Adrenal gland (tissue), 19 donors: ENCODE measurements at places on chromosomes 6 and 20.

DNA sequence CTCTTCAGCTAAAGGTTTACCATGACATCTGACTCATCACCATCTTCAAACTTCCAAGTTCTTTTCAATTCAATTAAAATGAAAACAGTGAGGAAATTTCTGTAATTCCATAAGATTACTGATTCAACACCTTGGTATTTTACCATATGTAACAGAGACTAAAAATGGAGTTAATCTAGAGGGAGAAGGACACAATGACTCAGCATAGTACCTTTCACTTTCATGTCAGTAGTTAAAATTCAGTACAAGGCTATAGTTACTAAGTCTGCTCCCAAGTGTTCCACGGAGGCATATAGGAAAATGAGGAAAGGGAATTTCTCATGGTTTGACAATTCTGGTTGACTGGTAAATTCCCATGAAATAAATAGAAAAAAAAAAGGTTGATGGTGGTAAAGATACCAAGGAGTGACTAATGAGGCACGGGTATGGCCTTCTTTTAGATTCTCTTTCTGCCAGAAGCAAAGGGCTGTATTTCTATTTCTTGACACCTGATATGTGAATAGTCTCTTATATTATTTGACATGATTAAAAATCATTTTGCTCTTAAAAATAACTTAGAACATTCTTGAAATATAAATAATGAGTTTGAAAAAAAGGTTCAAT is 526.7 kb upstream of the ADGRB3 start:
- DNase-seq: no peak

- DNase-seq: no peak
These were observed 134.3 kb upstream of the SASH1 start for GRCh38 chr6:148208298-148208697.

DNA sequence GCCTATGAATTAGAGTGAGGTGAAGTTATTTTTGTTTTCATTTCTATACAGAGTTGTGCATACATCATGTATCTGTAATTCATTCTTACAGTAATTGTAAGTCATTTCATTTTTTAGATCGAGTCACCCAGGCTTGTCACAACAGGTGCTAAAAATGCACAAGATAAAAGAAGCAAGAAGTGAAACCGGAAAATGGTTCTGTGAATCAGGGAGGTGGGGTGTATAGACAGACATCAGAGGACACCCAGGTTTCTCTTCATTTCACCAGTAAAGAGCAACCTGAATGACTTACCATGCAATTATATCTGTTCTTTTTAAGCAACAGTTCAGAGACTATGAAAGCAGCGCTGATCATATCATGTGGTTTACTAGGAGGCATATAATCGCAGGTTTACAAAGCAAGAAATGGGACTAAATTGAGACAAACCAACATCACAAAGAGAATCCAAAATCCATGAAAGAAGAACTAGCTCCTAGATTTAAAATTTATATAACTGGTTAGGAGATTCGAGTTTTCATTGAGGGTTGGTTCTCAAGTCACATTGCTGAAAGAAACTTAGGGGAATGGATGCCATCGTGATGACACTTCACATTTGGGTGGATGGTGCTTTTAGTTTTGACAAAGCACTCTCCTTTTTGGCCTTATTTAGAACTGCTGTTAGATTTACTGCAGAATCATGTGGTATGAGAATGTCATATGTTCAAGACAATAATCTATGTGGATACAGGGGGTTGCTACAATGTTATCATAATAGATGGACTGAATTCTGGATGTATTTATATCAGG is 27.9 kb upstream of the TBC1D7 start:
- no peak for DNase-seq

DNA sequence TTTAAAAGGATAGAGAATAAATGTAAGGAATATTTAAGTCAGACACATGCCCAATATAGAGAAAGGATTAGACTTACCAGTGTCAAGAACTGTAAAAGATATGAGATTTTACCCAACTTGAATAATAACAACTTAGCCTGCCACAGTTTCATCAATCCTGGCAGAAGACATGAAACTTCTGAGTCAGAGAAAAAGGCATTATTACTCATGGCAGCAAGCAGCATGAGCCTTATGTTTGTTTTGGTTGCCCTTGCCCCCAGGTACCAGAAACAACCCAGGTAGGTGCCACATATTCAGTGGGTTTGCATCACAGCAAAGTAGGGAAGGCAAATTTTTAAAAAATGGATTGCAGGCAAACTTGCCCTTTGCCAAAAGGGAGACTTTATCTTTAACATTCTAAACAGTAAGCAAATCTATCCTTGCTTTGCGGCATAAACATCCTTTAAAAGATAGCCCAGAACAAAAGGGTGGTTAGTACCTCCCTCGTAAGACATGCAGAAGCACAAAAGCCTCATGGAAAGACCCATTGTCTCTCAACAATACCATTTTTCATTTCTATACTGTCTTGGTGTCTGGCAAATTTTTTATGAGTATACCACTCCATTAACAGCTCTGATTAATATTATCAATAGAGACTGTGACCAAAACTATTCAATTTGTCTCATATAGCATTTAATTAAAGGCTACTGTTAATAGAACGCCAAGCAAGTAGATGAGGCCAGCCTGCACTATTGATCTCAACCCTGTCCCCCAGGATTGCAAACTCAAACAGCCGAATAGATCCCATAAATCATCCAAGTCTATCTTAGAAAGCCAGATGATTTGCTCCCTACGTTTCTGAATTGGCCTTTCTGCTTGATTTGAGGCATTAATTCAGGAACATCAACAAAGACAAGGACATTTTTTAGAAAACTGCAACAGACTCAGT is 185.1 kb downstream of the COL19A1 start:
- no peak for DNase-seq

- DNase-seq: no peak
These were observed 30.2 kb downstream of the PHACTR3 start for GRCh38 chr20:59634435-59635005.

DNA sequence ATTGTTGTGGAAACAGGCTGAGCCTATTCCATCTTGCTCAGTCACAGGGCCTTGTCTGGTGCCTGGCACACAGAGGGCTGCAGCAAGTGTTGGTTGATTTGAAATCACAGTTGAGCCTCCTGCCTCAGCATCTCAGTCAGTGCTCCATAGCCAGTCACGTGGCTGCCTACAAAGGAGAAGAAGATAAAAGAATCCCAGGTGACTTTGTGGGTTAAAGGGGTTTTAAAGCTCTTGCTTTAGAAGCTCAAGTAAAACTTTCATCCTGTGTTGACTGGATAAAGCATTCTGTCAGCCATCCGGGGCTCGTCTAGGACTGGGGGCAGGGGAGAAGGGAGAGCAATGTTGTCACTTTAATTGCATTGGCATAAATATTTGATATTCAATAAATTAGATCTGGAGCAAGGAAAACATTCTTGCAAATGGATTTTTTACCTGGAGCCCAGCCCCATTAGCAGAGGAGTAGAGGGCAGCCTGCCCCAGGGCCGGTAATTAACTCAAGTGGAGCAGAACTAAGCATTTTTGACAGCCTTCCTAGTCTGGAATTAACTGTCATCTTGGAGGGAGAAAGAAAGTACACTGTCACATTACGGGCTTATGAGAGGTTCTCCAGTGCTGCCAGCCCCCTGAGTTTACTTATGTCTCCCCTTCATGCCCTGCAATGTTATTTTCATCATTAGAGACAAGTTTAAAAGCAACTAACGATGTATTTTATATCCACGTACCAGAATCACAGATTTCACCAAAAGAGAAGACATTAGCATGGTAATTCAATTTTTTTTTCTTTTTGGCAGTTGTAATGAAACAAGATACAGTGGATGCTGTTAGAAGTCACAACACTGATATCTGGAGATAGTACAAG is 71.7 kb upstream of the GTSF1L start:
- DNase-seq: no peak

DNA sequence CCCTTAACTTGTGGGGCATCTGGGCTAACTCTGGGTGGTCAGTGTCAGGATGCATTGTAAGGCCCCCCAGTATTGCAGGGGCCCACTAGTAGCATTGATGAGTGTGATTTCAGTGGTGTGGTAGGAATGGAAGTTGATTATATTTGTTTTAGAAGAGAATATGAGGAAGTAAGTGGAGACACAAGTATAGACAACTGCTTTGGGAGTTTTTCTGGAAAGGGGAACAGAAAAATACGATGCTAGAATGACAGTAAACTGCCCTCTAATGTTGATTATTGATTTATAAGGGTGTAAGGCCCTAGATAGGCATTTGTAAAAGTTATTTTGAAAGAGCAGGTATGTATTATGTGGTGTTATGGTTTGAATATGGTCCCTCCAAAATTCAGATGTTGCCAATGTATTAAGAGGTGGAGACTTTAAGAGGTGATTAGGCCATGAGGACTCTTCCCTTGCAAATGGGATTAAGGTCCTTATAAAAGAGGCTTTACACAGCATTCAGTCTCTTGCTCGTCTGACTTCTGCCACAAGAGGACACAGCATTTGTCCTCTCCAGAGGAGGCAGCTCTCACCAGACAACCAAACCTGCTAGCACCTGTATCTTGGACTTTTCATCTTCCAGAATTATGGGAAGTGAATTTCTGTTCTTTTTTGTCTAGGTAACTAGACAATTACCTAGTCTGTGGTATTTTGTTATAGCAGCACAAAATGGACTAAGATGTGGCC is 135.9 kb upstream of the DTNBP1 start:
- DNase-seq: no peak

GRCh38 chr6:156839129-156839528 is 62.0 kb downstream of the ARID1B start:
- no peak for DNase-seq

DNA sequence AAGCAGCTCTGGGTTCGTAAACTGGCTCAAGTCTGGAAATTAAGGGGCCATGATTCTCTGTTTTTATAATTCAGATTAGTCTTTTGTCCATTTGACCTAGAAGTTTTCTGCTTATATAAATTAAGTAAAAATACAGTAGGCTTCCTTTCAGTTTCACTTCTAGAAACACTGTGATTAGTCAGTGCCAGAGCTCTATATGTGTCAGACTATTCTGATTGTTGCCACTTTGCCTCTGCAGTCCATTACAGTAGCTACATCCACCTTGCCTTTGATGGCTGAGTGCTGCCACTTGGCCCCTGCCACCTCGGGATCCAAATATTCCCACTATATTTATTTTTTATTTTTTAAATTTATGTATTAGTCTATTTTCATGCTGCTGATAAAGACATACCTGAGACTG is 7.9 kb downstream of the ZC2HC1B start:
- no peak for DNase-seq

GRCh38 chr20:55935448-55936208 is 69.7 kb downstream of the CBLN4 start:
- peak; percentile 16 for DNase-seq

DNA sequence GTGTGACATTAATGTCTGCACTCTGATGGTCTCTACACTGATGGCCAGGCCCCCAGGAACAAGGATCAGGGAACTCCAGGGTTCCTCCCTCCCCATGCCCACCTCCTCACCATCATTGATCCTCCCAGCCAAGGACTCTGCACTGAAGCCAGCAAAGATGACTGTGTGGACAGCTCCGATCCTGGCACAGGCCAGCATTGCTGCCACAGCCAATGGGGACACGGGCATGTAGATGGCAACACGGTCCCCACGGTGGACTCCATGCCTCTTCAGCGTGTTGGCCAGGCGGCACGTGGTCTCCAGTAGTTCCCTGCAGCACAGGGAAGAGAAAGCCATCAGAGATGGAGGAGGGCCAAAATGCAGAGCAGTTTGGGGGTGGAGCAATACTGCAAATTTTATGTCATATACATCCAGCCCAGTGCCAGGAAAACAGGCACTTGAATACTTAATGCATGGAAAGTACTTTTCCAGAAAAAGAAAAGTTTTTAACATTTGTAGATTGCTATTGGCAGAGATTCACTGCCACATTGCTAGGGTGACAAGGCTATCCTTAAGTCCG is 27.2 kb downstream of the ACSS1 start:
- DNase-seq: no peak

GRCh38 chr6:70985156-70985555 is 28.3 kb upstream of the B3GAT2 start:
- DNase-seq: no peak

GRCh38 chr6:121879149-121879548 is 443.7 kb downstream of the GJA1 start:
- no peak for DNase-seq

- no peak for DNase-seq
These were observed 36.3 kb upstream of the ID1 start for GRCh38 chr20:31568773-31569162.

- peak; percentile 61 for DNase-seq
These were observed 35.0 kb upstream of the DSN1 start for GRCh38 chr20:36808317-36809257.

- DNase-seq: peak; percentile 48
These were observed 1.9 kb upstream of the POU3F2 start for GRCh38 chr6:98832284-98833056.

- no peak for DNase-seq
These were observed 97.0 kb downstream of the GCLC start for GRCh38 chr6:53447865-53448264.

DNA sequence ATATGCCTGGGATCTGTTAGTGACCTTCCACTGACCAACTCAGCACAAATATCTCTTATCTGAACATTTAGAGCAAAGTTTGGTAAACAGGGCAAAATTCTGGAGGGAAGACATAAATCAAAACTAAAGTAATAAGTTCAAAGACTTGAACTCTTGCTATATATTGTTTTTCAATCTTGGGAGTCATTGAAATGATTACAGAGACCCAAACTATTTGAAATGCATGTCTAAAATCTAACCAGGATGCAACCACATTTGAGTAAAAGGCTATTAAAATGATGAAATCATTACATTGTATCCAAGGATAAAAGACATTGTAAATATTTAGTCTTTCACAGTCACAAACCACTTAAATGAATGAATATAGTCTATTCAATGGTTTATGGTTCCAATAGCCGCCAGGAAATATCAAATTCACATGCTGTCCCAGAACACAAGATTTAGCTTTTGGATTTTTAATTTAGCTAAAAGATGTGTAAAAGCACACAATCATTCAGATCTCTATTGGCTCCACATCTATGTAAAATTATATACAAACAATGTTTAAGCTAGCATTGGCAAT is 256.6 kb upstream of the EPHA7 start:
- DNase-seq: no peak

- no peak for DNase-seq
These were observed 37.1 kb downstream of the PPP1R16B start for GRCh38 chr20:38842558-38842981.

GRCh38 chr6:8707956-8708772 is 272.8 kb upstream of the SLC35B3 start:
- peak; percentile 30 for DNase-seq

GRCh38 chr6:145137425-145137824 is 597.9 kb downstream of the EPM2A start:
- DNase-seq: no peak

GRCh38 chr20:5261763-5262162 is 55.0 kb downstream of the PROKR2 start:
- DNase-seq: no peak
